ENCODE measurements at places on chromosomes 16 and 17.

GRCh38 chr16:28977703-28978662, 3.4 kb downstream of the SPNS1 start:
- DNase-seq = no peak

DNA sequence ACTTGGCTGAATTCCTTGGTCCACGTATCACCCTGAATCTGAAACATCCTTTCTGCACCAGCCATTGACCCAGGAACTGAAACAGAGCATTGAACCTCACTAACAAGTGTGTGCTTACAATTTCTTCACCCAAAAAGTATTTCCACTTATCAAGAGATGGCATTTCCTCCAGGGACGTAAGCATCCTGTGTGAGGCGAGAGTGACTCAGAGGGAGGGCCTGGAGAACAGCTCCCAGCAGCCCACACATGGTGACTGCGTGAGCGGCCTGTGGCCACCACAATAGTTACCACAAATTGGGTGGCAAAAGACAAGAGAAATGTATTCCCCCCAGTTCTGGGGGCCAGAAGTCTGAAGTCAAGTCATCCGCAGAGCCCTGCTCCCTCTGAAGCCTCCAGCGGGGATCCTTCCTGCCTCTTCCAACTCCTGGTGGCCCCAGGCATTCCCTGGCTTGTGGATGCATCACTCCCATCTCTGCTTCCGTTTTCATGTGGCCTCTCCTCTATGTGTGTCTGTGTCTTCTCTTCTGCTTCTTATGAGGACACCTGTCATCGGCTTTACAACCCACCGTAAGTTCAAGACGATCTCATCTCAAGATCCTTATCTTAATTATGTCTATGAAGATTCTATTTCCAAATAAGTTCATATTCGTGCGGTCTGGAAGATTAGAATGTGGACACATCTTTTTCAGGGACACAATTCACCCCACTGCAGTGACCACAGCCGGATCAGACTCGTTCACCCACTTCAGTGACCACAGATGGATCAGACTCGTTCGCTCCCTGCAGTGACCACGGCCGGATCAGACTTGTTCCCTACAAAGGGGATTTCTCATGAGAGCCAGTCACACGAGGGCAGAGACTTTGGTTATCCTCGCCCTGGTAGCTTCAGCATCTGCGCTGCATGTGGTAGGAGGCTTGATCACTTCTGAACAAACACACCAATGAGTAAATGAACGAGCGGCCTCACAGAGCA, 122.6 kb upstream of the FOXF1 start:
- no peak for DNase-seq

DNA sequence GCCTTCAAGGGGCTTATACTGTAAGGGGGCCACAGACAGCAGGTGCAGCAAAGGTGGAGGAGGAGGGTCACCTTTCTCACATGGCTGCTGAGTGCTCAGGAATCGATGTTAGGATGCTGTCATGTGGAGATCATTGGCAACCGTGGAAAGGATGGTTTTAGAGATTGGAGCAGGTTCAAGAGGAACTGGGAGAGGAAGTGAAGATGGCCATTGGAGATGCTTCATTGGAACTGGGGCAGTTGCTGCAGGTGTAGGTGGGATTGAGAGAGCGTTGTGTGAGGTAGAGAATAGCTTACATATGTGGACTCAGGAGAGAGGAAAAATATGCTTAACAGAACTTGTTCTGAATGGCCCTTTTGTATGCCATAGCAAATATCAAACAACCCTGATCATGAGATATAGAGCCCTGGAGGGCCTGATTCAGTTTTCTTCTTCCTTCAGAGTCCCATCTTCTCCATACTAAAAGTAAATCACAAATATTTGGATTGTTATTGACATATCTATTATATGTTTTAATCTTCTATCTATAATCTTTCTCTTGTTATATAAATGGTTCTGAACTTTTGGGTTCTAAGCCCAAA, 40.8 kb downstream of the LDHD start:
- DNase-seq = no peak

- no peak for DNase-seq
Measured at GRCh38 chr17:58504826-58505351, 9.5 kb downstream of the MTMR4 start.

DNA sequence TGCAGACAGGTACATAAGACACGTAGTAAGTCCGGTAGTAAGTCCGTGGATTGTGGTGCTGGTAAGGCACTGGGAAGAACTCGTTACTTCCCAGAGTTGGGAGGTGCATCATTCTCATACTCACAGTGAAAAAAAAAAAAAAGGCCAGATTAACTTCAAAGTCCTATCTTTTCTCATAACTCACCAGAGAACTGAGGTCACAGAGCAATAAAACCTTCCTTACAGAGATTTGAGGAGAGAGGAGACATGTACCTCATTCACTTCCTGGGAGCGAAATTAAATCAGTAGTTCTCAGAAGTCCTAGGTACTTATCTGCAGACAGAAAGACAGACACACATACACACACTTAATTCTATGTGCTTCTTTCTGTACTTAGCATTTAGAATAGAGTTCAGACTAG, 22.5 kb downstream of the MPHOSPH6 start:
- DNase-seq = no peak

GRCh38 chr17:37170881-37171425, 204.8 kb upstream of the C17orf78 start:
- no peak for DNase-seq

- peak; percentile 31 for DNase-seq
Measured at GRCh38 chr16:87086156-87086555, 231.0 kb downstream of the C16orf95 start.

DNA sequence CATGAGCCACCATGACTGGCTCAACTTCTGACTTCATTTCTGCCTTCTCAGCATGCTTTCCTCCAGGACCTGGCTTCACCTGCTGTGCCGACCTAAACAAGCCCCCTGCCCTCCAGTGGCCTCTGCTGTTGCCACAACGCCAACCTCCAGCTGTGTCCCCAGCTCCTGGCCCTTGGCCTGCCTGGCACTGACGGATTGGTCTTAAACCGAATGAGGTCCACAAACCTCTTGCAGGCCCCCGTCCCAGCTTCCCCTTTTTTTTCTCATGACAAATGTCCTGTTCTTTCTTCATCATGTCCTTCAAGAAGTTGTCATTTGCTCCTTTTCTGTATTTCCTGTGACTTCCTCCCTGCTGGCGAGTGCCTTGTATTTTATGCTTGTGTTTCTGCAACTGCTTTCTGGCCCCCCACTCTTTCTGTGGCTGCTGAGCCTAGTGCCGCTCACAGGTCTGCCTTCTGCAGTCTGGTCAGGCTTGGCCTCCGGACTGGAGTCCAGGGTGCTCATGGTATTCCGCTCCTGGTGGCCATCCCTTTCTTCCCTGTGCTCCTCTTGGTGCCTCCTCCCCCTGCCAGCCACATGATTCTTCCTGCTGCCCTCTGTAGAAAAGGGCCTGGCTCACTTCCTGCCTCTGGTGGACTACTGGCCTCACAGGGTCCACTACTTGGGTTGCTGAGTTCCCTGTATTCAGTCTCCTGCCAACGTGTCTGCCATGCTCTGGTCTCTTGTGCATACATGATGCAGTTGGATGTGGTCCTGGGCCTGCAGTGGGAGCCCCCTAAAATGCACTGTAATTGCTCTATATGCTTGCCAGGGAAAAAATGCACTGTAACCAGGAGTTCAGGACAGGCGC, 2.9 kb downstream of the ATP6V0C start:
- DNase-seq = no peak

Measured in vagina (tissue), 2 donors.